ENCODE measurements at places on chromosomes 7 and 10.

DNA sequence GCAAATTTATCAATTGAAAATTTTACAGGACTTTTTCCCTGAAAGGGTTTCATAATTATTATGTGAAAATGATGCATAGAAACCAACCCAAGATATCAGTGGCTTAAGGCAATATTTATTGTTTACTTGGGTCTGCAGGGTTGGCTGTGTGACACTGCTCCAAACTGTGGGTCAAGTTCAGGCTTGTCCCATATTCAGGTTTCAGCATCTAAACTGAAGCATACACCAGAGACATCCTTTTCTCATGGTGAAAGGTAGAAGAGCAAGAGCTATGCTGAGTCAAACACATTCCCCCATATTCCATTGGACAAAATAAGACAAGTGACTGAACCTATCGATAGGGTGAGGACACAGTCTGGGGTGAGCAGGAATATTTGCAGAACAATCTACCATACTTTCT is 110.9 kb downstream of the MAPK8 start:
- DNase-seq, result no peak

GRCh38 chr10:614790-615582 is 74.5 kb downstream of the DIP2C start:
- DNase-seq, result no peak

DNA sequence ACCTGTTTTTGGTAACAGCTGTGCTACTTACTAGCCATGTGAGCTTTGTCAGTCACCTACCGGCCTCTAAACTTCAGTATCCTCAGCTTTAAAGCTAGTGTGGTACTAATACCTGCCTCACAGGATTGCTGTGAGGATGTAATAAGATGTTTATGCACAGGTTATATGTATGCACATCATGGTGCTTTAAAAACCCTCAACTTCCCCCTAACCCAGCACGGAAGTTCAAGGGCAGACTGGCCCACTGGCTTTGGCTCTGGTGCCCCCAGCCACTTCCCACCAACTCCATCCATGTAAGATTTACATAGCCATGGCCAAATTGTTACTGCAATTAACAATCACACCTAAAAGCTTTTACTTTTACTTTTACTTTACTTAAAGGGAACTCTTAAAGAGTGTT is 676.0 kb upstream of the GALNT17 start:
- no peak for DNase-seq

GRCh38 chr7:156178214-156178613 is 366.0 kb upstream of the SHH start:
- DNase-seq, result no peak
